ENCODE measurements at places on chromosomes 16 and 17.

DNA sequence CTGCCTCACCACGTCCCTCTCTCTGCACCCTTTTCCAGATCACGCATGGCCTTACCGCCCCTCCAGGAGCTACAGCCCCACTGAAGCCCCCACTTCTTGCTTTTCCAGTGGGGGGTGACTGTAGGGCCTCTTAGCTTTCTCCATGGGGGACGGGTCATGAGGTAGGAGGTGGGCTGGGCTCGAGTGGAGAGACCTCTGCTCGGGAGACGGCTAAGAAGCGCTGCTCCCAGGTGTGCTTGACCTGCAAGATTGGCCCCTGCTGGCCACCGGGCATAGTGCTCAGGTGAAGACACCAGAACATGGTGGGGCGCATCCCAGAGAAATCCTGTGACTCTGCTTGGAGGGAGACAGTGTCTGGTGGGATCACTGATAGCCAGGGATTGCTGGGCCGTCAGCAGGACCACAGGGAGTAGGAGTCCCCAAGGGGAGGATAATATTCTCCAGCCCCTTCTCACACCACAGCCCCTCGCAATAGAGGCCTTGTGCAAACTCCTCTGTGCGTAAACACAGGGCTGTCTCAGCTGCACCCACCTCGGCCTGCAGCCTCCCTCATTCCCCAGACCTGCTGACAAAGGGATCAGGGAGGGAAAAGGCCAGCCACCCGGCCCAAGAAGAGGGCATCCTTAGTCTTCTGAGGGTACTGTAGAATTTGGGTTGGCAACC lies 8.9 kb upstream of the GALK1 start:
- DNase-seq: no peak

- DNase-seq: peak; percentile 96
These were observed 6.3 kb downstream of the TBC1D16 start for GRCh38 chr17:80029258-80029974.

GRCh38 chr16:74297145-74297665 lies 591 bp downstream of the PSMD7 start:
- peak; percentile 50 for DNase-seq

GRCh38 chr17:6347776-6348175 lies 87.1 kb downstream of the AIPL1 start:
- no peak for DNase-seq

DNA sequence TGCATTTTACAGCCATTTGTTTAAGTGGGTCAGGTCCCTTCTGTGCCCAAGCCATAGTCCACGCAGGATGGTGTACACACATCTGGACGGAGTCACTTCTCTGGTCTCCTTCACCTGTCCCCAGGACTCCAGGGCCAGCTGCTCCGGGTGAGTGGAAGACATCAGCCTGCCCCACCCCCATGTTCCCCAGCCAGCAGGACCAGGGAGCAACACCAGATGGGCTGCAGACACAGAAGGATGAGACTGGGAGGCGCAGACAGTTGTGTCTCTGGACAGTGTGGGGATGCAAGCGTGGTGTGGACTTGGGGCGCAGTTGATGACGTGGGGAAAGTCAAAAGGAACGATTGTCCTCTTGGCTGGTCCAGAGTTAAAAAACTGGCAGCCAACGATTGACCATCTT lies 24.6 kb upstream of the WFDC1 start:
- no peak for DNase-seq

DNA sequence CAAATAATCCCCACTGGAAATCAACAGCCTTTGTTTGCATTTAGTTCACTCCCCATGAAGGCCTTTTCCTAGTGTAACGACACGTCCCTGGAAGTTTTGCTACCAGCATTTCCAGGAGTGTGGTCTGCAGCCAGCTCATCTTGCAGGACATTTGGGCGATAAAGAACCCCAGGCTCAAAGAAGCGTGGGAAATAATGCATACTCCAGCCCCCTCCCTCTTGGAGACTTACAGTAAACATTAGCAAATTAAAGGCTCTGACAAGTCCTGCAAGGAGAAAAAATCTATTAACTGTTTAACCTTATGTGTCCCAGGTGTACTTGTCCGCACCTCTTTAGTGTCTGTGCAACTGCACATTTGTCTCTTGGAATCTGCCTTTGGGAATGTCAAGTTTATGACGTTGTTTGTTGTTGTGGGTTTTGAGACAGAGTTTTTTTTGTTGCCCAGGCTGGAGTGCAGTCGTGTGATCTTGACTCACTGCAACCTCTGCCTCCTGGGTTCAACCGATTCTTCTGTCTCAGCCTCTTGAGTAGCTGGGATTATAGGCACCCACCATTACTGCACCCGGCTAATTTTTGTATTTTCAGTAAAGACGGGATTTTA lies 131.1 kb downstream of the ABCC1 start:
- no peak for DNase-seq

DNA sequence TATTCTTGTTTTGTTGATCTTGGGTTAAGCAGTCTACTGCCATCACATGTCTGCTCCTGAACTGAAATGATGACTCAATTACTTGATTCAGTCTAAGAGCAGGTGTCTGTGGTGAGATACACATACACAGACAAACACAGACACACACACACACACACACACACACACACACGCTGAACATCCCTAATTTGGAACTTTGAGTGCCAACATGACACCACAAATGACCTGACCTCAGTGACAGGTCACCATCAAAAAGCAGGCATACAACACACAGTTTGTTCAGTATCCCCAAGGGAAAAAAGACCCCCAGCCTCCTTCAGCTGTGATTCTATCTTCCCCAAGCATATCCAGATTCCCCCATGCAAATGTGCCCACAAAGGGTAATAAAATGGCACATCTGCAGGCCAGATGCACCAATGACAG lies 130.1 kb upstream of the TMEM97 start:
- no peak for DNase-seq

- DNase-seq: no peak
These were observed 393.2 kb downstream of the PMP22 start for GRCh38 chr17:14871921-14872320.

- DNase-seq: no peak
These were observed 38.6 kb downstream of the SYNRG start for GRCh38 chr17:37570527-37571093.

DNA sequence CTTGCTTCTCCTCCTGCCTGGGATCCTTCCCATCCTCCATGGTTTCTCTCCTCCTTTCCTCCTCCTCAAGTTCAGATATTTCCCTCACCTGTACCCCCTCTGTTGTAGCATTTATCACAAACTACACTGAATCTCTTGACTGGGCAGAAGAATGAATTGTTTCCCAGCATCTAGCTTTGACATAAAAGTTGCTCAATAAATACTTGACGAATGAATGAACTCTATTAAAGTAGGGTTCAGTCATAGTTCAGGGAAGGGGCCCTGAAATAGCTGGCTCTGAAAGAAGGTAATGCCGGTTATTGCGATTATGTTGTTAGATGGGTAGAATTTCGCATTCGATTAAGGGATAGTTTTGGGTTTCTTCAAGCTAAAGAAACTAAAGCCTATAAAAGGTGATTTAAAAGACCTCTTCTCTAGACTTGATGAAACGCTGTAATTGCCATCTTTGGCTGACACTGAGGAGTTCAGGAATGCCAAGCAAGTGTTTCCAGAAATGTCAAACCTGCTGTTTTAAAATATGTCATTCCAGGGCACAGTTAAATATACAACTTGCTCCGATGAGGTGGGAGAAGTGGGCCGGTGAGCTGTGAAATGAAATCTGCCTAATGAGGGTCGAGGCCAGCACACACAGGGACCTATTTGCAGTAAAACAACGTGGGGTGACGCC lies 1.0 kb upstream of the CPD start:
- no peak for DNase-seq

DNA sequence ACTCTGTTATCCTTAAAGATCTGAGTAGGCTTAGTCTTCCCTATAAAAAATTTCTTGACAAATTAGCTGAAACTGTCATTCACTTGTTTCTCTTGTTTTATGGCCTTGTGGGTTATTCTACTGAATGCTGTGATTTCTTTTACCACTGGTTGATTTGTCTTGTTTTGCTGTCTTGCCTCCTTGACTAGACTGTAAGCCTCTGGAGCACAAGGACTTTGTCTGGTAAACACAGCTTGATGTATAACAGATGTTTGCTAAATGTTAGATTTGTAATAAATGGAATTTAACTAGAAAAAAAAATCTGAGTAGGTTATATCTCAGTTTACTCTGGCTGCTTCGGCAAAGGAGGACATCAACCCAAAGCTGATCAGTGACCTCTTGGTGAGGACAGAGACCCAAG lies 21.6 kb downstream of the VAC14 start:
- DNase-seq: no peak

- DNase-seq: peak; percentile 82
These were observed 25.6 kb downstream of the ABCC3 start for GRCh38 chr17:50660042-50660886.

GRCh38 chr16:11705311-11706025 lies 37.2 kb downstream of the TXNDC11 start:
- no peak for DNase-seq

- no peak for DNase-seq
These were observed 33.2 kb downstream of the ADGRG5 start for GRCh38 chr16:57575468-57576277.

- DNase-seq: no peak
These were observed at the start of gene NTN3 for GRCh38 chr16:2471016-2471652. NTN3 (plus strand) TSS chr16:2471297; CDS start chr16:2471702, 405 bp downstream.

DNA sequence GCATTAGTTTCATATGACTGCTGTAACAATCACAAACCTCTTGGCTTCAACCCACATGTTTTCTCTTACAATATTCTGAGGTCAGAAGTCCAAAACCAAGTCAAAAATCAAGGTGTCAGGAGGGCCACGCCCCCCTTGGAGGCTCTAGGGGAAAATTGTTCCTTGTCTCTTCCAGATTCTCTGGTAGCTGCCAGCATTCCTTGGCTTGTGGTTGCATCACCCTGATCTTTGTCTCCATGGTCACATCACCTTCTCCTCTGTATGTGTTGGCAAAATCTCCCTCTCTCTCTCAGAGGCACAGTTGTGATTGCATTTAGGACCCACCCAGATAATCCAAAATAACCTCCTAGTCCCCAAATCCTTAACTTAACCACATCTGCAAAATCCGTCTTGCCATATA lies 105.8 kb downstream of the GAS7 start:
- no peak for DNase-seq

GRCh38 chr17:50466371-50467113 lies 2.1 kb downstream of the CHAD start:
- no peak for DNase-seq

GRCh38 chr17:3012926-3013581 lies 50.4 kb downstream of the OR1D5 start:
- DNase-seq: peak; percentile 66

DNA sequence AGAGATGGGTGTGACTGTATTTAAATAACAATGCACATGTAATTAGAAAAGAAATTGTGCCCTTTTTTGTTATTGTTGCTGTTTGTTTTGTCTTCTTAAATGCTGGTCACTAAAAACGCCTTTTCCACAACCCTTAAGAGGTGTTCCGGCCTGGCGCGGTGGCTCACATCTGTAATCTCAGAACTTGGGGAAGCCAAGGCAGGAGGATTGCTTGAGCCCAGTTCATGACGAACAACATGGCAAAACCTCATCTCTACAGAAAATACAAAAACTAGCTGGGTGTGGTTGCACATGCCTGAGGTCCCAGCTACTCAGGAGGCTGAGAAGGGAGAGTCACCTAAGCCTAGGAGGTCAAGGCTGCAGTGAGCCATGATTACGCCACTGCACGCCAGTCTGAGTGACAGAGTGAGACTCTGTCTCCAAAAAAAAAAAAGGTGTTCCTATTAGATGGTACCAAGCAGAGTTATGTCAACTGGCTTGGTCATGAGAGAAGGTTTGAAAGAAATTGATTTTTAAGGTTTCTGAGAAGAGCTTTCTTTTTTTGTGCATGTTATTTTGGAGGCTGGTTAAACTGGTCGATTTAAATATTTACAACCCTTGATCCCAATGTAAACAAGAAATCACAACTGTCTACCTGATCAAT lies 23.5 kb upstream of the RFFL start:
- DNase-seq: no peak

DNA sequence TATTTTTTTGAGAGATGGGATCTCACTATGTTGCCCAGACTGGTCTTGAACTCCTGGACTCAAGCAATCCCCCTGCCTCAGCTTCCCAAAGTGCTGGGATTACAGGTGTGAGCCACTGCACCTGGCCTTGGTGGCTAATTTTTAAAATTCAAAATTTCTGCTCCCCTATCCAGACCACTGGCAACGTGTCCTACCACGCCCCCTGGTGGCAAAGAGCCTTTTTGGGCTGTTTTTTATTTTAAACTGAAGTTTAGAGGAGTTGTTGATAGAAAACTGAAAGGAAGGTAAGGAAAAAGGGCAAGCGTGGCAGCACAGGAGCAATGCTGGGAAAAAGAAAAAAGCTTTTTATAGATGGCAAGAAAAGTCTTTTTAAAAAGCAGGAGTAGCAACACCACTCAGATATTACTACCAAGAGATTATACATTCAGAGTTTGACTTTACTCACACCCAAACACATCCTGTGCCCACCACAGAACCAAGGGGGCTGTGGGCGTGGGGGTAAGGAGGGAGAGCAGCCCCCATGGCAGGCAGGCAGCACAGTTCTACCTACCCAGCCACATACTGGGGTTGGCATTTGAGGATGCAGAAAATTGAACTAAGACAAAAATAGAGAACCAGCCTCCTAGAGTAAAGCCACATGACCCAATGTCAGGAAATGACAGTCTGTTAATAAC lies 4.2 kb upstream of the MXRA7 start:
- peak; percentile 83 for DNase-seq

GRCh38 chr17:5971969-5972368 lies 98.2 kb upstream of the WSCD1 start:
- no peak for DNase-seq

- DNase-seq: no peak
These were observed 128.4 kb downstream of the PRKCB start for GRCh38 chr16:23964136-23964535.

DNA sequence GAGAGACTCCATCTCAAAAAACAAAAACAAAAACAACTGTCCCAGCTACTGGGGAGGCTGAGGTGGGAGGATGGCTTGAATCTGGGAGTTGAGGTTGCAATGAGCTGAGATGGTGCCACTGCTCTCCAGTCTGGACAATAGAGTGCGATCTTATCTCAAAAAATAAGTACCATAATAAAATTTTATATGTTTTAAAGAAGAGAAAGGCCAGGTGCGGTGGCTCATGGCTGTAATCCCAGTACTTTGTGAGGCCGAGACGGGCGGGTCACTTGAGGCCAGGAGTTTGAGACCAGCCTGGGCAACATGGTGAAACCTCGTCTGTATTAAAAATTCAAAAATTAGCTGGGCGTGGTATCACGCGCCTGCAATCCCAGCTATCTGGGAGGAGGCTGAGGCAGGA lies 11.4 kb downstream of the RPUSD1 start:
- DNase-seq: no peak

- peak; percentile 28 for DNase-seq
These were observed 1.2 kb upstream of the MAFG start for GRCh38 chr17:81928544-81929252.

DNA sequence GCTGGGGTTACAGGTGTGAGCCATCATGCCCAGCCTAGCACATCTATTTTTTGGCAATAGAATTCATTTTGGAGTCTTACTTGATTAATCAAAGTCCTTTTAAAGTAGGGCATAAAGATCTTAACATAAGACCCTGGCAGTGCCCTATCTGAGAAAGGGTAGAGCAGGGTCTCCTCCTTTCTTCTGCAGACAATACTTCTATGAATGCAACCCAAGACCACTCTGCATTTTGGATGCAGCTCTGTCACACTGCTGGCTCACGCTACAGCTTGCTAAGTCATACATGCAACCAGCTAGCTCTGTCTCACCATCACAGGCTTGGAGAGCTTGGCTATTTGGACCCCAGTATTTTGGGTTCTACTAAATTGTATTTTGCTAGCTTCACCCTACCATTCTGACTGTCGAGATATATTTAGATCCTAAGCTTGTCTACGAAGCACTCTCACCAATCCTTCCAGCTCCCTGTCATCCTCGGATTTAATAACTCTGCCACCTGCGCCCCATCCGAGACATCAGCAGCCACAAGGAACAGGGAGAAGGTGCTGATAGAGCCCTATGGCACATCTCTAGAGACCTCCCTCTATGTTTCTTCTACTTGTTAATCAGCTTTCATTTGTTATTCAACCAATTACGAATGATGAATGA lies 45.1 kb downstream of the RBFOX3 start:
- no peak for DNase-seq
